ENCODE measurements at places on chromosomes 2 and 18.

DNA sequence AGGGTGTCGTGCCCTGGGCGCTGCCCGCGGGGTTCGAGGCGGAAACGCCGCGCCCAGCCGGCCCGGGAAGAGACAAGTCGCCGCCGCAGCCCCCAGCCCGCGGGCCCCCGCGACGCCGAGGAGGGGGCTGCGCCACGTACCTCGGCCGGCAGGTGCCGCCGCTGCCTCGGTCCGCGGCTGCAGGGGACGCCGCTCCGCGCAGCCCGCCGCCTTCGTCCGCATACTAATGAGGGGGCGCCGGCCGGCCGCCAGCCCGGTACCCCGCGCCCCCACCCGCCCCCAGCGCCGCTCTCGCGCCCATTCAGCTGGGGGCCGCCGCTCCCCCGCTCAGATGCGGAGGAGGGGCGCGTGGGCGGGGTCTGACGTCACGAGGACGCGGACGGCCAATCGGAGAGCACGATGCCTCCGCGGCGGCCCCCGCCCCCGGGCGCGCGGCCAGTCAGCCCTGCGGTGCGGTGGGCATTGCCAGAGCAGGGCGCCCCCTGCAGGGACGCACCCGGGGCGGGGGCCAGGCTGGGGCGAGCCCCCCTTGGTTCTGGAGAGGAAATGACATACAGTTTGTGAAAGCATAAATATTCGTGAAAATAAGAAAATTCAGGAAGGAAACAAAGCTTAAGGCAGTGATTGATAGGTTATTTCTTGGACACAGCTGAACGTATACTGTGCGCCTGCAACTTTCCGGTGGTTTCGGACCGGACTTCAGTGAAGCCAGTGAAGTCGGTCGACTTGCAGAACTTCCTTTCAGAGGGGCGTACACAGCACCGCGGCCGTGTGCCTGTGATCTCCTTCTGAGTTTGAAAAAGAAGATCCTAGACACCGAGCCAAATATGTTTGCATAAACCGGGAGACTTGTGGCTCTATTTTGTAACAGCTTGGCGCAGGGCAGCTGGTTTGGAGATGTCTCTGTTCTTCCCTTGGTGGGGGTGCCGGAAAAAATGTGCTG lies at the start of gene ST3GAL5:
Gene ST3GAL5 (minus strand): TSS at position 307 of the 943 bp plus-strand sequence. CDS start 85 bp downstream, at position 222.
- DNase-seq: peak; percentile 85

GRCh38 chr2:10579441-10579840 lies 110.3 kb downstream of the NOL10 start:
- no peak for DNase-seq

DNA sequence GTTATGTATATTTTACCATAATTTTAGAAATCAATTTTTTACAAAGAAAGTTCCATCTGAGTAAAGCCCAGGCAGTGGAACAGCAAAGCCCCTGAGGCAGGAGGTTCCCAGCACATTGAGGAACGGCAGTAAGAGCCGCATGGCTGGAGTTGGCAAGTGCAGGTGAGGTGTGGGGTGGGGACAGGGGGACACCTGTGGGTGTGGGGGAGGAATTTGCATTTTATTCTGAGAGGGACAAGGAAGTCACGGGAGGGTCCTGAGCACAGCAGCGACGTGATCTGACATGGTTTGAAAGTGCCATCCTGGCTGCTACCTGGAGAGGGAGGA lies 16.1 kb upstream of the ADI1 start:
- DNase-seq: no peak

- no peak for DNase-seq
Observed at GRCh38 chr2:6928452-6928851, 11.2 kb downstream of the RNF144A start.

DNA sequence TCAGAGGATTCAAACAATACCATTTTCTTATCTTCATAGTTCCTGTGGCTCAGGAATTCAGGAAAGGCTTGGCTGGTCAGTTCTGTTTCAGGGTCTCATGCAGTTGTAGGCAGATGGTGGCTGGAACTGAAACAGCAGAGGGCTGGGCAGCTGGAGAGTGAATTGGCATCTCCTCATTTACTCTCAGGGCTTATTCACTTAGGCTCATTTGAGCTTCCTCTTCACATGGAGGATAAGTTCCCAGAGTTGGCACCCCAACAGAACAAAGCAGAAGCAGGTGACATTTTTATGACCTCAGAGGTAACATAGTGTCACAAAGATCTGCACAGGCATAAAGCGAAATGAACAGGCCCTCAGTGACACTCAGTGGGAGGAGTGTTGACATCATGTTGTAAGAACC lies 66.1 kb downstream of the RBBP8 start:
- DNase-seq: no peak

DNA sequence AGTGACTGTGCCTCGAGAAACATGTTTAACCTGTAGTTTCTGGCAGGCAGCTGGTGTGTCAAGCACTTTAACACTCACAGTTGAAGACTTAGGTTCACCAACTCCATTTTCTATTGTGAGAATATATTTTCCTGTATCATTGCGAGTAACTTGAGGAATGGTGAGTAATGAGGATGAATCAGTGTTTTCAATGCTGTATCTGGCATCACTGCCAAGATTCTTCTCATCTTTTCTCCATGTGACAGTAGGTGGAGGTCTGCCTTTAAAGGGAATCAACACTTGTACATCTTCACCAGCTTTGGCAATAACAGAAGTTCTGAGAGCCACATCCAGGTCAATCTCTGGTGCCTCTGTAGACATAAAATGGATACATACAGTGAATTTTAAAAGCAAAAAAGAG lies 72.8 kb downstream of the PLEKHA3 start:
- no peak for DNase-seq

GRCh38 chr2:211944572-211944971 lies 594.0 kb downstream of the ERBB4 start:
- DNase-seq: no peak

GRCh38 chr18:63848159-63848558 lies 39.3 kb upstream of the SERPINB2 start:
- no peak for DNase-seq

GRCh38 chr18:36672437-36673344 lies 156.1 kb downstream of the TPGS2 start:
- no peak for DNase-seq

DNA sequence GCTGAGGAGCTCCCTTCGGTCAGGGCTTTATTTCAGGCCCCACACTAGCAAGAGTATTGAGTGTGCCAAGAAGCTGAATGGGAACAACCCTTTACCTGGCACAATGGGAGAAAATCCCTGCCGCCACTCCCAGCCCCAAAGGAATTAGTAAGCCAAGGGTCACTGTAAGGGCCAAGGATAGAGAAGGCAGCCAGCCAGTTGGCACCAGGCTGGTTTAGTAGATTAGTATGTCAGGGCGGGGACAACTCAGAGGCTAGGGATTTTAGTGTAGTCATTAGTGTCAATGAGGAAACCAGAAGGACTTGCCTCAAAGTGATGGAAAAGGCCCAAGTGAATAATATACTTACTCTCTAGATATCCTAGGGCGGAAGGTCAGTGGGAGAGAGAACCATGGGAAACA lies 34.9 kb upstream of the CYP26B1 start:
- no peak for DNase-seq

- DNase-seq: no peak
Observed at GRCh38 chr2:232527905-232528470, 2.0 kb downstream of the CHRND start.

DNA sequence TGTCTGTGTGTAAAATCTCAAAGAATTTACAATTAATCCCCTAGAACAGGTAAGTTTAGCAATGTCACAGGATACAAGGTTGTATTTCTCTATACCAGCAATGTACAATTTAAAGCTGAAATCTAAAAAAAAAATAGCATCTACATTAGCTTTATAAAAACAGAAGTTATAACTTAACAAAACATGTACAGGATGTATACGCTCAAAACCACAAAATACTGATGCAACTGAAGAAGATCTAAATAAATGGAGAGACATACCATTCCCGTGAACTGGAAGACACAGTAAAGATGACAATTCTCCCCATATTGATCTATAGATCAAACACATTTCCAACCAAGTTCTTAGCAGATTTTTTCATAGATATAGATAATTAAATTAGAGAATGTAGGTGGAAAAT lies 17.5 kb upstream of the RANBP2 start:
- DNase-seq: no peak

GRCh38 chr2:126788113-126788512 lies 110.6 kb upstream of the TEX51 start:
- DNase-seq: no peak

GRCh38 chr2:74982577-74982976 lies 24.1 kb downstream of the POLE4 start:
- no peak for DNase-seq

GRCh38 chr2:217459680-217460405 lies 543.0 kb downstream of the TNS1 start:
- no peak for DNase-seq

GRCh38 chr18:51617167-51617566 lies 419.7 kb upstream of the MEX3C start:
- no peak for DNase-seq

GRCh38 chr2:225597911-225598310 lies 198.4 kb downstream of the NYAP2 start:
- no peak for DNase-seq

GRCh38 chr2:147051814-147052213 lies 793.0 kb upstream of the ACVR2A start:
- no peak for DNase-seq

GRCh38 chr2:9169349-9170107 lies 37.1 kb upstream of the ASAP2 start:
- DNase-seq: no peak

- no peak for DNase-seq
Observed at GRCh38 chr2:207315131-207315530, 149.4 kb upstream of the KLF7 start.

- no peak for DNase-seq
Observed at GRCh38 chr2:158960193-158960592, 8.2 kb upstream of the TANC1 start.

DNA sequence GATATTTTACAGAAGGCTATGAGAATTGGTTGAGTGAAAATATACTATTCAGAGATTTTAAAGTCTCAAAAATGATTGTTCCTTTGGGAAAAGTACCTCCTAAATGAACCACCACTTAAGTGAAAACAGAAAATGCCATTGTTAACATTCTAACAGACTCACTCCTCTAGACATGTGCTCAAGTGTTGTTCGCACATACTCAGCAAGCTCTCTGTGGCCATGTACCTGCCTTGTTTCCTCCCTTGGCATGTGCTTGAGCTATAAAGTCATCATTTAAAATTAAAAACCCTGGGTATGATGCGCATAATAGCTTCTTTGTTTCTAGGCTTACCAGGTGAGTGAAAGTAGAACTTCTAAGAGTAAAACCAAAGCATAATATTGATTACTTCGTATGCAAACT lies 343.2 kb upstream of the VRK2 start:
- no peak for DNase-seq

- no peak for DNase-seq
Observed at GRCh38 chr18:35377875-35378573, 887 bp upstream of the ZNF396 start.

DNA sequence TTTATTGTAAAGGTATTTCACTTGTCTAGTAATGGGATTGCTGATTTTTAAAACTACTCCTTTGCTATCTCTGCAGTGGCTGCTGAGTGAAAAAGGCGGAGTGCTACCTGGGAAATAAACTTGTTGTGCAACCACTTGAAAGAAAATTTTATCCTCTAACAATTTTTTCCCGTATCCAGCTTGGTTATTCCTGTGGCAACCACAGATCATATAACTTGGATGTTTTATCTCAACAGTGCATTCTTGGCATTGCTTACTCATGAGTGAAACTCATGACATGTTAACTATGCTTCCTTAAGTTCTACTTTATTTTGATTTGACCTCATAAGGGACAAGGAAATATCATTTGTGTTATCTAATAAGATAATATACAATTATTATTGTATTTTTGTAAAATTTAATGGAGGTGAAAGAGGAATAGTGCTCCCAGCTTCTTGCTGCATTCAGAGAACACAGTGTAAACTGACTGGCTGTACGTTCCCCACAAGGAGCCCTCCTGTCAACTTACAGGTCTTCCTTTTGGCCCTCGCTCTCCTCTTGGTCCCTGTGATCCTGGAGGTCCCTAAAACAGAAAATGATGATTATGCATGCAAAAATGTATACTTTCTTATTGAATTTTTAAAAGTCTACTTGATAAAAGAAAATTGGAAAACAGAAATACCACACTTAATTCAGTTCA lies 82.7 kb downstream of the COL5A2 start:
- no peak for DNase-seq

- no peak for DNase-seq
Observed at GRCh38 chr2:59724746-59725145, 828.7 kb downstream of the BCL11A start.

DNA sequence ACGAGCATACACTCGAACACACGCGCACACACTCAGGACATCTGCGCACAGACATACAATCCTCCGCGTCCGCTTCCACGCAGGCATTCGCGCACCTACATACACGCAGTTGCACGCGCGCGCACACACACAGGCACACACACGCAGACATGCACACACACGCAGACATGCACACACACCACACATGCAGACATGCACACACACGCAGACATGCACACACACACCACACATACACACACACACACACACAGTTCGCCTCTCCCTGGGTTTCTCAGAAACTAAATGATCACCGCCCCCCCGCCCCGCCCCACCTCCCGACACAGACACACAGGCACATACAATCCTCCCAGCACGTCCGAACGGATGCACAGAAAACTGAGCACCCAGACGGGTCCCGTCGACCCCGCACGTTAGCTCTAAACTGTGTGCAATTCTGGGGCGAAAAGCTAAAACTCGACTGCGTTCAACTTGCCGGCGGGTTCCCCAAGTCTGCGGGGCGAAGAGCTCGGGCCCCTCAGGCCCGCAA lies 1.0 kb downstream of the EPHA4 start:
- no peak for DNase-seq

- no peak for DNase-seq
Observed at GRCh38 chr2:62443886-62444285, 62.1 kb downstream of the TMEM17 start.

DNA sequence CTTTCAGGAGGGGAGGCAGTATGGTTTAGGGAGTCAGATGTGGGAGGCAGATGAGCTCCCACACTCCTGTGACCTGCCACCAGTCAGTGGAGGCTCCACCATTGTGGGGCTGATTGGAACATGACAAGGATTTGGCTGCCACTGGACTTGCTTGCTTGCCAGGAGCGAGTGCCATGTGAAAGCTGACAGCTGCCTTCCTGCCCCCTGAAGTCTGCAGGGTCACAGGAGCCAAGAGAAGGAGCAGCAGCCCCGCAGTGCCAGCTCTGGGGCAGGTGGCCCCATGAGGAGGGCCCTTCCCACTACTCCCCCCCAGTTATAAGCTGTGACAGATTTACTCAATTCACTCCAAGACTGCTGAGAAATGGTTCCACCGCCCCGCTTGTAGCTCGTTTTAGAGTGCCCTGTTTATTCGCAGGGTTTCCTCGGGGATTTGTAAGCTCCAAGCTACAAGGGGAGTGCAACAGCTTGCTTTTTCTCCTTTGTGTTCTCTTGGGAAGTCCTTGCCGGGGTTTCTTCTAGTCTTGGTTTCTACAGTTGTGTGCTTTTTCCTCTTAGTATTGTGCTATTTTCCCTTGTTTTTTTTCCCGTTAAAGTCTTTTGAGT lies 414.3 kb downstream of the MEIS1 start:
- no peak for DNase-seq

- DNase-seq: no peak
Observed at GRCh38 chr18:9552191-9552590, 62.2 kb downstream of the PPP4R1 start.

GRCh38 chr2:237235383-237236095 lies 149.8 kb downstream of the COPS8 start:
- DNase-seq: no peak

GRCh38 chr2:132384491-132385151 lies 32.0 kb upstream of the GPR39 start:
- no peak for DNase-seq
